ENCODE measurements at places on chromosomes 11 and 22. TPM values are rescaled to one million over a fixed set of nuclear protein-coding genes. Genes with fewer than 3 reads are reported as not detected.

The SLC6A5 gene
- total RNA-seq, result 0.07 TPM

DNA sequence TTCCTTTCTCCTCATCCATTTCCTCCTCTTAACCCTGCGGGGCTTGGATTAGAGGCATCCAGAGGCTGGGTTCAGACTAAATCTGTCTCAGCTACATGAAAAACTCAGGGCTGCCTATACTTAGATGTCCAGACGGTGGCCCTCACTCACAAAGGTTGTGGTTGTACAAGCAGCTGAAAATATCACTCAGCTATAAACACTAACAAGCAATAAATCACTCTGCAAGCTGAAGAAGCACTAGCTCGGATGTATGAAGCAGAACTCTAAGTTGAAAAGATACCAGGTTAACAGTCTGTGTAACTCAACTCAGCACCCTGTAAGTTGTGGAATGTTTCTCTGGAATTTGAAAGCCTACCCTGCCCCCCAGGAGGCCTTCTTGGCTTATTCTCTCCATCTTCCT is 82.9 kb downstream of the EXT2 start:
- H3K4me1 ChIP-seq, result peaks cover 24% of the 10 kb centered on the region
- DNase-seq, result peak; percentile 37
- no peak overlapping the region for H3K4me3 ChIP-seq

- H3K4me3 ChIP-seq, result no peak overlapping the region
- DNase-seq, result no peak
- H3K4me1 ChIP-seq, result no peaks in the 10 kb centered on the region
- H3K36me3 ChIP-seq, result no peaks in the 10 kb centered on the region
- no peaks in the 10 kb centered on the region for H3K27me3 ChIP-seq
Observed at GRCh38 chr22:47148510-47148909, 386.1 kb downstream of the TBC1D22A start.

GRCh38 chr11:76551400-76551799 is 106.6 kb downstream of the EMSY start:
- DNase-seq, result no peak
- peaks cover 5% of the 10 kb centered on the region for H3K36me3 ChIP-seq
- H3K4me3 ChIP-seq, result no peak overlapping the region

DNA sequence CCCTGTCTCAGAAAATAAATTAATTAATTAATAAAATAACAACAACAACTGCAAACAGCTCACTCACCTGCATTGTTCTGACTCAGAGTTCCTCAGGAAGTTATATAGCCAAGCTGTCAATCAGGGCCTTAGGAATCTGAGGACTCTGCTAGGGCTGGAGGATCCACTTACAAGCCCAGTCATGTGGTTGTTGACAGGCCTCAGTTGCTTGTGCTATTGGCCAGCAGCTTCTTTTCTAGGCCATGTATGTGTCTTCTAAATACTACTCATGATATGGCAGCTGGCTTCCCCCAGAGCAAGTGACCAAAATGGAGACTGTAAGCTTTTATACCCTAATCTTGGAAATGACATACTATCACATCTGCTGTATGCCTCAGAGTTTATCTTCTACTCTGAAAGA is 20.8 kb upstream of the ATP5MG start:
- H3K4me1 ChIP-seq, result no peaks in the 10 kb centered on the region
- H3K27ac ChIP-seq, result no peak overlapping the region
- H3K4me3 ChIP-seq, result no peak overlapping the region
- no peaks in the 10 kb centered on the region for H3K27me3 ChIP-seq

DNA sequence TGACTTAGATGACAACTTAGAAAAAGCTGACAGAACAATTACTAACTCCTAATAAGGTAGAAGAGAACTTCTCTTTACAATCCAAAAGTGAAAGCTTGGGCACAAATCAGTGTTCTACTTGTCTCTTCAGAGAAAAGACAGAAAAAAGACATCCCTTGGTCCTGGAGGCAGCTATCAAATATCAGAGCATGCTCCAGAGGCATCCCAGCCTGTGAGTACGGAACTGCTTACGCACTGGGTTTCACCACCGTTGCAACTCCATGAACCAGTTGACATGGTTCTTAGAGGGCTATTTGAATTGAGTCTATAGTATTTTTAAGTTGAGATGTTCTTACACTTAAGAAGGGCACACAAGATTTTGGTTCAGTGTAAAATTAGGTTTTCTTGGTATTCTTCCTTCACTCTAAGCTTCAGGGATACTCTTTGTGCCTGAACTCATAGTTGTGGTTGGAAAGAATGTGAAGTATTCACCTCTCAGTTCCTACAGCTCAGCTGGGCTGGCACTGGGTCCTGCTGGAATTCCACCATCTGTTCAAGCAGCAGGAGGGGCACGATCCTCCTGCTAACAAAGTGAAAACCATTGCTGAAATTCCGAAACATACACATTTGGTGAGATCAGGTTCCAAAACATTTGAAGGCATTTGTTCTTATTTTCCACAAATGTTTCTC is 6.3 kb downstream of the AKIP1 start:
- DNase-seq, result peak; percentile 56
- peak overlapping the region; percentile 79 for H3K27ac ChIP-seq
- H3K27me3 ChIP-seq, result no peaks in the 10 kb centered on the region
- H3K36me3 ChIP-seq, result peaks cover 23% of the 10 kb centered on the region
